ENCODE measurements at places on chromosomes 3 and 15. TPM values are rescaled to one million over a fixed set of nuclear protein-coding genes. Genes with fewer than 3 reads are reported as not detected.

The CKMT1A gene
- 3.6 TPM for total RNA-seq

DNA sequence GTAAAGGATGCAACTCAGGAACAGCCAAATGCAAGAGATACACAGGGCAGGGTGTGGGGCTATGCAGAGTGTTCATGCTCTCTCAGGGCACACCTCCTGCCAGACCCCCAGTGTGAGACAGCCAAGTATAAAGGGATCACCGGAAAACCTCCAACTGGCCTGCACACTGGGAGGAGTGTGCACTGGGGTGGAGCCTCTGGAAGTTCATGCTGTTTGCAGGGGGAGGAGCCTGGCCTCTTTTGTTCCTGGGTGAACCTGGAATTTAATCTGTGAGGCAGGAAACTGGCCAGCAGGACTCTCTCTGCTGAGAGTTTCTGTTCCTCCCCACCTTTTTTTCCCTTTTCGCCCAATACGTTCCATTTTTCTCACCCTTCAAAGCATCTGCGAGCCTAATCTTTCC lies 204.1 kb downstream of the WNT5A start:
- no peak for DNase-seq

The GATA2 gene
- 3.6 TPM for total RNA-seq

- DNase-seq, result no peak
Observed at GRCh38 chr15:74809956-74810355, 2.7 kb upstream of the LMAN1L start.

DNA sequence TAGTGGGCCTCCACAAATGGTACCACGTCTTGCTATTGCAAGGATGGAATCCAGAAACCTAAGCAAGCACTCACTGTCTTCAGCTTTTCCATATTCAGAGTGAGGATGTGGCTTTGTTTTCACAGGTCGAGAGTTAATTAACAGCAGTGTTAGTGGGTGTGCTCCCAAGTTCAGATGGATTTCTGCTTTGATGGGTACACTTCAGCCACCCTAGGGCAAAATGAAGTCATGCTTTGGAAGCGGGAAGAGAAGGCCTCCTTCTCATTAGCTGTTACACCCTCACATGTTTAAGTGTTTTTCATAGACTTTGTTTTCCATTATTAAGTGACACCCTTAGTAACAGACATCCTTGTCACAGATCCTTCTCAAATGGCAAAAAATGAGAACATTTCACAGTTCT lies 36.3 kb upstream of the DYNC1LI1 start:
- no peak for DNase-seq

The CSTA gene
- total RNA-seq, result 38.0 TPM

DNA sequence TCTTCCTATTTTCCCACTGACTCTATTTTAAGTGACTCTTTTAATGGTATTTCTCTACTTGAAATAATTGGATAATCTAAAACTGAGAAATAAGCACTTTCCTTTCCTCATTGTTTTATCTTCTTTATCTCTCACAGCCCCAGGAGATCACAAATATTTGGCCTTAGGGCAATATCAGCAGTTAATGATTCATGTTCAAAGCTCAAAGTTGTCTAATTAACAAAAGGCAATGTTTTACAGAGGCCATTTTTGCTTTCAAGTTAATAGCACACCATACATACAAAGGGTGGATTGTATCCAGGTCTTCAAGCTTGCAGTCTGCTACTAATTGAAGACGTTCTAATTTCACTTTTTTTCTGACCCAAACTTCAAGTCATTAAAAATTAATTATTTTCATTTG lies 120.1 kb downstream of the LRRN1 start:
- DNase-seq, result no peak

GRCh38 chr3:7630925-7631324 lies 770.0 kb downstream of the GRM7 start:
- peak; percentile 17 for DNase-seq

The RHOV gene
- 3.6 TPM for total RNA-seq

- no peak for DNase-seq
Observed at GRCh38 chr15:94122516-94122915, 108.8 kb upstream of the MCTP2 start.

DNA sequence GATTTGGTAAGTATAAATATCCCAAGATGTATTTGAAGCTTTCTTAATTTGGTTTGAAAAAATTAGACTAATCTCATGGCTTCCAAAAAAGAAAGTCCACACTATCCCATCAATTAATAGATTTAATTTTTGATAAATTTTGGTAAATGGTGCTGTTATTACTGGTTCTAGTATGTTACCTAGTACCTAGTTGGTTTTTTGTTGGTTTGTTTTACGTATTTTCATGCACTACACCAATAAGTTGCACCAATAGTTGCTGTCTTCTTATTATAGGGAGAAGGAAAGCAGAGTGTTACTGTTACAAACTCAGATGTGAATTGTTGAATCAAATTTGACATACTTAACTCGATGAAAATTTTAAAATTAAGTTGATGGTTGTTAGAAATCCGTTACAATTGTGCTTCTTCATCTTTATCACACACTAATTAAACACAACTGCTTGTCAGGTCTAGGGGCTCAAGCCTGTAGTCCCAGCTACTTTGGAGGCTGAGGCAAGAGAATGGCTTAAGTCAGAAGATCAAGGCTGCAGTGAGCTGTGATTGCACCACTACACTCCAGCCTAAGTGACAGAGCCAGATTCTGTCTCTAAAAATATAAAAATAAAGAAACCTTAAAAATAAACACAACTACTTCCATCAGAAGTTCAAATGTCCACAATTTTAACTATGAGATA lies 23.1 kb upstream of the MBNL1 start:
- DNase-seq, result no peak

- no peak for DNase-seq
Observed at GRCh38 chr15:40706121-40706520, 11.1 kb downstream of the RAD51 start.

DNA sequence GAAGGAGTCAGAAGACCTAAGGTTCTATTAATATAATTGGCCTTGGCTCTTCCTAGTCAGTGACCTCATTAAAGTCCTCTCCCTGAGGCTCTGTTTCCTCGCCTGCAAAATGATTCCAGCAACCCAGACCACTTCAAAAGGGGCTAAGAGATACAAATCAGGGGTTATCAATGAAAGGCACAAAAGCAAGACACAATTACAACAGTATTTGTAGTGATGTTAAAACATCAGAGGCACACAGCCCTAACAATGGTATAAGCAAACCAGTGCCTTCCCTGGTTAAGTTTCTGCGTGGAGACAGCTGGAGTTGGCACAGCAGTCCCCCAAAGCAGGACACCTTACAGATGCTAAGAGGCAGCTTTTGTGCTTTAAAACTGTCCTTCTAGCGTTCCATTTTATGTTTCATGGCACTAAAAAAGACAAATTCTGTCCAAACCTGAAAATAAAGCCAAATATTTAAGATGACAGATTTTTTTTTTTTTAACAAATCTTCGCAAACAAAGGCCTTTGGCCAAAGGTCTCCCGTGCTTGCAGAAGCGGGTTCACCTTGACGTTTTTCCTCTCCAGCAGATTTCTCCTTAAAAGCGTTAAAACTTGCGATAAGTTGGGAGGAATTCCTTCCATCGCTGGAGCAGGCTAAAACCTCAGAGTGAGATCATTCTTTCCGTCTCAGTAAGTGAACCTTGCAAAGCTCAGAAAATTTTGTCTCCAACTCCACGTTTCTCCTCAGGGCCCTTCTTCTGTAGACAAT lies 999 bp downstream of the ZNF280D start:
- DNase-seq, result peak; percentile 77

DNA sequence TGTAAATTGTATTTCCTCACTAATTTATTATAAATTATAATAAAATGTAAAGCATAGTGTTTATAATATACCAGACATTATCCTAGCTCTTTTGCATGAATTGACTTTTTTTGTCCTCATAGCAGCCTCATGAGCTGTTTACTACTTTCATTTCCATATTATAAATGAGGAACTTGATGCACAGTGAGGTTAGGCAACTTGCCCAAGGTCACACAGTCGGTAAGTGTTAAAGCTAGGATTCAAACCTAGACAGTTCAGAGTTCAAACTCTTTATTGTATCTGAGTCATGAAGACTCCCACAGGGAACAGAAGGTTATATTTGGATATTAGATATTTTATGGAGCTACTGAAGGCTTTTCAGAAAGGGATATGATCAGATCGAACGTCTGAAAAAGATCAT lies 322.2 kb upstream of the SATB1 start:
- DNase-seq, result no peak

- DNase-seq, result no peak
Observed at GRCh38 chr3:67018789-67019526, 20.9 kb downstream of the KBTBD8 start.

DNA sequence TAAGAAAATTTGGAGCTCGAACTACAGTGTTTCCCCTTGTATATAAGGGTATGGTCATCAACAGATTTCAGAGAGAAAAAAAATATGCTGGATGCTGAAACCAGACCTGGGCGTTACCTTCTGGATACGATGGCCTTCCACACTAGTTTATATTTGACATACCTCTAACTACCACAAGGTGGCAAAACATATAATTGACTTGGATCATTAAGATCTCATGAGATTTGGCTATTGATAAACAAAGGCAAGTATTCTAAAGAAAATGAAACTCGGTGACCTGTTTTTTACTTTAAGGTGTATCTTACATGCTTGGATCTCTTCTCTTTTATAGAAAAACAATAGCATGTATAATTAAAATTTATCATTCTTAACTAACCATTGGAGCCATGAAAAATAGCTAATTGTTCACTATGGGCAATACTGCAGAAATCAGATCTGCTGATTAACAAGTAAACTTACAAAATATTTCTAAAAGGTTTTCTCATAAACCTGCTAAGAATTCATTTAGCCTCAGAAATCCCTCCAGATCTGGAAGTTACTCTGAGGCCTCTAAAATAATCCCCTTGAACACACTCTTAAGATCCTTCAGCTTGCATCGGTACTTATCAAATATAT lies 300.6 kb upstream of the KCNH8 start:
- no peak for DNase-seq

GRCh38 chr3:140843656-140844055 lies 98.0 kb upstream of the SLC25A36 start:
- DNase-seq, result no peak

The PLSCR2 gene
- not detected for total RNA-seq

DNA sequence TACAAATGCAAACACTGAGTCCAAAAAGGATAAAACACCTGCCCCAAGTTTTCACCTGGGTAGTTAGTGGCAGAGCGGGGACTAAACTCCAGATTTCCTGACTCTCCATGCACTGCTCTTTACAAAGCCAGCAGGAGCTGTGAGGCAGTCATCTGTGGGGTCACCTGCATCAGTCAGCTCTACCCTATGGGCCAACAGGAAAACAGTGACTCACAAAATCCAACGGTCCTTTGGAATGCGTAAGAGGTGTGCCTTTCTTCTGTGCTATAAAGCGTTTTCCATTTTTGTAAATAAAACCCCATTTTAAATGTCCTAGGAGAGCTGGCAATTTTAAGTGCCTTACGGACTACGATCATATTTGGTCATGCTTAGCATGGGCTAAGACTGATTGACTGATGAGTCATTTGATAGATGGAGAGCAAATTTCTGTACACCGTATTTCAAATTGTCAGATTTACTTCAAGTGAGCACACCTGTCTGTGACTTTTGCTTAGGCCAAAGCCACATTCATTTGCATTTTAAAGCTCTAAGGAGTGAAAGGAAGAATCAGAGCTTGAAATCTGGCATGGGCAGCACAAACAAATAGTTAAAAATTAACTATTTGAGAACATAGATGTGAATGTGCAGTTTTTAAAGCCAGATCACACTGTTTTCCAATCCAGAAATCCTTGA lies 4.4 kb upstream of the COL8A1 start:
- DNase-seq, result no peak

The CRTC3 gene
- 40.0 TPM for total RNA-seq

DNA sequence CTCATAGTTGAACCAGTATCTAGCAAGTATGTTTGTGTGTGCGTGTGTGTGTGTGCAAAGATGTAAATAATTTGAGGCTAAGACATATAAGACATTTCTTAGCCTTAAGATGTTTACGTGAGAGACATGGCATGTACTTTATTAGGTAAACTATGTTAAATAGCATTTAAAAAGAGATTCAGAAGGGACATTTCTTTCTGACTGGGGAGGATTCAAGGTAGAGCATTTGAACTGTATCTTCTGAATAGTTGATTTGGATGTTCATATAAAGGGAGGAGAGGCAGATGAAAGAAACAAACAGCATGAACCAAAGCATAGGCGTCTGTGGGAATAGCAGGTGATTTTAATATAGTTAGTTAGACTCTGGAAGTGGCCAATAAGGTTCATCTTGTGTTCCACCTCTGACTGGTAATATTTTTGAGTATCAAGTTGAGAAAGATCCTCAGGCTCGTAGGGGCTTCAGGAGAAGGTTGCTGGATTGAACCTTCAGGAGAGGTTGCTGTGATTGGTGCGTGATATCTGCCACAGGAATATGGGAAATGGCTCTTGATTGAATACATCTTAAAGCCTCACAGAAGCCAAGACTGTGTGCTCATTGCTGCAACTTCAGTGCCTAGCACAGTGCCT lies 12.6 kb downstream of the NFKBIZ start:
- DNase-seq, result no peak

DNA sequence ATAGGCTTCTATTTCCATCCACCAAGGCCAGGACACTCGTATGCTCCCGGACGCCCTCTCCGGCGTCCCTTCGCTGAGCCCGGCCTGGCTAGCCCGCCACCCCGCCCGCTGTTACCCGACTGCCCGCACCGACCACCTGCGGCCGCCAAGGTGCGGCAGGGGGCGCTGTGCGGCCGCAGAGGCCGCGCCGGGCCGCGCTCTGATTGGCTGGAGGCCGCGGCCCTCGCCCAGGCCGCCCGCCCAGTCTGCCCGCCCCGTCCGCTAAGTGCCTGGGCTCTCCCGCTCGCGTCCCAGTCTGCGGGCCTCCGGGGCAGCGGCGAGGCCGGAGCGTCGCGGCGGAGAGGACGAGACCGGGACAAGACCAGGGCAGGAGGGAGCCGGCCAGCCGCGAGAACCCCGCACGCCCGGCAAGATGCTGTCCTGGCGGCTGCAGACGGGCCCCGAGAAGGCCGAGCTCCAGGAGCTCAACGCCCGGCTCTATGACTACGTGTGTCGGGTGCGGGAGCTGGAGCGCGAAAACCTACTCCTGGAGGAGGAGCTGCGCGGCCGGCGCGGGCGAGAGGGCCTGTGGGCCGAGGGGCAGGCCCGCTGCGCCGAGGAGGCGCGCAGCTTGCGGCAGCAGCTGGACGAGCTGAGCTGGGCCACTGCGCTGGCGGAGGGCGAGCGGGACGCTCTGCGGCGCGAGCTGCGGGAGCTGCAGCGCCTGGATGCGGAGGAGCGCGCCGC lies at the start of gene SYNM:
Gene SYNM (plus strand): TSS at position 293 of the 726 bp plus-strand sequence. CDS start 120 bp downstream, at position 413.
- DNase-seq, result peak; percentile 72

The EEFSEC gene
- 9.6 TPM for total RNA-seq

DNA sequence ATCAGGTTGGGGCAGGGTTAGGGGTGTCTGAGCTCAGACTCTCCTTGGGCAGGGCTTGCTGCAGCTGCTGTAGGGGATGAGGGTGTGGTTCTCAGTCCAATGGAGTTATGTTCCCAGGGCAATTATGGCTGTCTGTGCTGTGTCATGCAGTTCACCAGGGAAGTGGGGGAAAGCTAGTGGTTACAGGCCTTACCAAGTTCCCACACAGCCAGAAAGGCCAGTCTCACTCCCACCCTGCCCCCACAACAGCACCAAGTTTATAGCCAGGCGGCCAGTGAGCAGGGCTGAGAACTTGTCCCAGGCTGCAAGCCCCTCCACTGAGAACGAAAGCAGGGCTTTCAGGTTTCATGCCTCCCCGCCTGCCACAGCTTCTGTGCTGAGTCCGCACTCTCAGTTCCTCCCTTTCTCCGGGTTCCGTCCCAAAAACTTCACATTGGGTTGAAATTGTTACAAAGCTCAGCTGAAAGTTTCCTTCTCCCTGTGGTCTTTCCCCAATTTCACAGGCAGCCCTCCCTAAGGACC lies 19.6 kb upstream of the CPOX start:
- DNase-seq, result no peak

The GPR27 gene
- 1.2 TPM for total RNA-seq

All from umbilical cord (tissue), 2 donors.